ENCODE measurements at places on chromosomes 2 and 18. TPM values are rescaled to one million over a fixed set of nuclear protein-coding genes. Genes with fewer than 3 reads are reported as not detected.

AKAIN1 gene
- not detected for total RNA-seq

TM4SF20 gene
- not detected for total RNA-seq

FKBP7 gene
- 9.1 TPM for total RNA-seq

SP110 gene
- 16.2 TPM for total RNA-seq

CREG2 gene
- 0.26 TPM for total RNA-seq

IL36RN gene
- not detected for total RNA-seq

ALK gene
- 0.20 TPM for total RNA-seq

CD8A gene
- 11.3 TPM for total RNA-seq

AQP4 gene
- 1.7 TPM for total RNA-seq

NEUROD1 gene
- not detected for total RNA-seq

CROCC2 gene
- total RNA-seq, result 0.09 TPM

LRATD1 gene
- total RNA-seq, result 33.4 TPM

CENPA gene
- total RNA-seq, result 1.3 TPM

FSIP2 gene
- 1.6 TPM for total RNA-seq

FBXO48 gene
- 1.7 TPM for total RNA-seq

DNA sequence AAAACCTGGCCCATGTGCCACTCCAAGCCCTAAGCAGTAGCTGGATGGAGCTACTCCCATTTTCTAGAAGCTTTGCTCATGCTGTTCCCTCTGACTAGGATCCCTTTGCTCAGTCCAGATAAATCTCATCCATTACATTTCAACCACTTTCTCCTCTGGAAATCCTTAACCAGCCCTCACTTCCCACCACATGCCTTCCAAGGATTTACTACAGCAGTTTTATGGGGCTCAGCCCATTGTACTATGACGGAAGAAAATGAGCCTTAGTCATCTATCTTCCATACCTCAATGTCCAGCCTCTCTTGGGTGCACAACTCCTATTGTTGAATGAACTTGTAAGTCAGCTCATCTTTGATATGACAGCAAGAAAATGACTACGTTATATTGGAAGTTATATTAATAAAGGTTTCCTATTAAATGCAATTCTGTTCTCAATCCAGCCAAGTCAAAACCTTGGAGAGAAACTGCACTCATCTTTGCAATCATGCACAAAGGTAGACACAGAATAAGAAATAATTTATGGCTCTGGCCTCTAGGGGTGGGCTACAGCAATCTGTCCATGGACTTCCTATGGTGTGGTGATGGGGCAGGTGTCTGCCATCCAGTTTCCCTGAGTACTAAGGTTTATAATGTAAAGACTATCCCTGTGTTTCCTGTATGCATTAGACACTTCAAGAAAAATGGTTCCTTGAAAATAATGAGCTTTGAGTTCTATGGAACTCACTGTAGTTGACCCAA, 3.4 kb downstream of the B4GALT6 start:
- DNase-seq, result no peak

DNA sequence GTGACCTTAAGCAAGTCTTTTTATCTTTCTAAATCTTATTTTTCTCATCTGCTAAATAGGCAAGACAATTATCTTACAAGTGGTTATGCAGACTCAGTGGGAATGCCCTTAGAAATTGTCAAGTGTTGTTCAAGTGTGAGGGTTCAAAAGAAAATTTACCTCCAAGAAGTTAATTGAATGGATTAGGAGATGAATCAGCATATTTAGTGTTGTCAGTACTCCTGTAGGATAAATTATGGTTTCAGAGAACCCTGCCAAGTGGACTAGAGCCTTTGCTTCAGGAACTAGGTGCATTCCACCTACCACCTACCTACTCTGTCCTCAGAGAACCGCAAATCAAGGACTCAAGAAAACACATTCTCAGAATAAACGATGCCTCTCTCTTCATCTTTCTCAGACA, 69.8 kb upstream of the KCTD1 start:
- DNase-seq, result no peak

DNA sequence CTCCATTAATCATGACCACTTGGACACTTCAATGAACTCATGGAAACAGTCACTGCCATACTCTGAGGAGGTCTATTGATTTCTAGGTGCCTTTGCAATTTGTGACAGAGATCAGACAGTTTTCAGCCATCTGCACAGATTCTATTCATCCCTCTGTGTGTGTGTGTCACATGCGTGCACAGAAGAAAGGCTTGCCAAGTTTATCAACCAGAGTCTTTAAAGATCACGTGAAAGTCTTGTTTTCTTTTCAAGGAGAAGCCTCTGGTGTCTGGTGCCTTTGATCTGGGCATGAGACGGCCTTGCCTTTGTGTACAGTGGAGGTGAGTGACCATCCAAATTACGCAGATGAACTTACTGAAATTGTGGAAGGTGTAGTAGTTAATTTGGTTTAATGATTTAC, 164.2 kb downstream of the VAPA start:
- peak; percentile 77 for DNase-seq

GRCh38 chr2:31660812-31661335, 80.1 kb upstream of the SRD5A2 start:
- DNase-seq, result no peak

DNA sequence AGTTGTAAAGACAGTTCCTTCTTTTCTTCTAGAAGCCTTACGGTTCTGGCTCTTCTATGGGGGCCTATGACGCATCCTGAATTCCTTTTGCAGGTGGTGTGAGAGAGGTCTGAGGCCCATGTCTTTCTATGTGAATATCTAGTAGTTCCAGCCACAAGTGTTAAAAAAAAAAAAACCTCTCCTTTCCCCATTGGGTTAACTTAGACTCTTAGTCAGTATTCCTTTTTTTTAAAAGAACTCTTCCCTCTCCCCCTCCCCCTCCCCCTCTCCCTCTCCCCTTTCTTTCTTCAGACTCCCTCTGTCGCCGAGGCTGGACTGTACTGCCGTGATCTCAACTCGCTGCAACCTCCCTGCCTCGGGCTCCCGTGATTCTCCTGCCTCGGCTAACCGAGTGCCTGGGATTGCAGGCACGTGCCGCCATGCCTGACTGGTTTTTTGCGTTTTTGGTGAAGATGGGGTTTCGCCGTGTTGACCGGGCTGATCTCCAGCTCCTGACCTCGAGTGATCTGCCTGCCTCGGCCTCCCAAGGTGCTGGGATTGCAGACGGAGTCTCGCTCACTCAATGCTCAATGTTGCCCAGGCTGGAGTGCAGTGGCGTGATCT, 11.4 kb upstream of the CIDEA start:
- DNase-seq, result no peak

- no peak for DNase-seq
Observed at GRCh38 chr2:144515696-144516410, 4.1 kb downstream of the ZEB2 start.

GRCh38 chr2:210503001-210503623, 26.6 kb upstream of the LANCL1 start:
- DNase-seq, result peak; percentile 38

DNA sequence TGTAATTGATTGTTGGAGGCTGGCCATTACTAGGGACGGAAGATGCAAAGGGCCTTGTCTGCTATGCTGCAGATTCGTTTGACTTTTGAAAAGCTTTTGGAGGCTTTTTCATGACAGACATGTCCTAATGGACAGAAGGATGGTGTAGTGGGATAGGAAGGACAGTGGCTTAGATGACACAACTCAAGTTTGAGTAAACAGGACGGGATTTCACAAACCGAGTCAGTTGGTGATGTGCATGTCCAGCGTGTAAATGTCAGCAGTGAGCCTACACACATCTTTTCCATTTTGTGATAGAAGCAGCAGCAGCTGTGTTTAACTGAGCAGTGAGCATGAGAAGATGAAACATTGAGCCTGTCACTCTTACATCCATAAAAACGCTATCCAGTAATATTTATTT, 76.0 kb downstream of the NCK2 start:
- no peak for DNase-seq

- DNase-seq, result no peak
Observed at GRCh38 chr18:8776013-8776943, 70.9 kb downstream of the MTCL1 start.

DNA sequence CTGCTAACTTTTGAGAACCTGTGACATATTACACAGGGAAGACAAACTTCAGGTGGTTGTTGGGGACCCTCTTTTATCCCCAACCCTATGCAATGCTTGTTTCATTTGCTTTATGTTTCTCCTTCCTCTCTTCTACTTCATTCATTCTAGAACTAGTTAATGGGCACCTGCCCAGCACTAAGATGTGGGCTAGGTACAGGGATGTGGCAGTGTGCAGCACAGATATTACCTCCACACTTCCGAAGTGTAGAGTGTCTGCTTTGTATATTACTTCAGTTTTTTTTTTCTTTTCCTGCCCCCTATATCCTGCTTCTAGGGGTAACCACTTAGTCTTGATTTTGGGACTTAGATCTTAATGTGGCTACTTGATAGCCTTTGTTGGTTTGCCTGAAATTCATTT, 35.1 kb downstream of the CD28 start:
- DNase-seq, result no peak

DNA sequence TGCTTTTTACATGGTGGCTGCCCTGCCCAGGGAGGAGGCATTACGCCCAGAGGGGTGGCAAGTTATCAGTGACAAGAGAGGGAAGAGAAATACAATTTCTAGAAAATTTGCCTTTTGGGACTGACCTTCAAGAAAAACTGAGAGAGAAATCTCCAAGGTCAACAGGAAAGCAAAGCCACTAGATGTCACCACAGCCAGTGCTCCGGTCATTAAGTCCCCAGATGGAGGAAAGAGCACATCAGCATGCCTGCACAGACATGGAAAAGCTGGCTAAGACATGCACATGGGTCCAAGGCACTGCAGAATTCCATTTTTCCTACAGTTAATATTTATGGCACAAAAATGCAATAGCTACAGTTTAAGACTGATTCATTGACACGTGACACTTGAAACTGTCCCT, 21.0 kb downstream of the FHL2 start:
- DNase-seq, result no peak

DNA sequence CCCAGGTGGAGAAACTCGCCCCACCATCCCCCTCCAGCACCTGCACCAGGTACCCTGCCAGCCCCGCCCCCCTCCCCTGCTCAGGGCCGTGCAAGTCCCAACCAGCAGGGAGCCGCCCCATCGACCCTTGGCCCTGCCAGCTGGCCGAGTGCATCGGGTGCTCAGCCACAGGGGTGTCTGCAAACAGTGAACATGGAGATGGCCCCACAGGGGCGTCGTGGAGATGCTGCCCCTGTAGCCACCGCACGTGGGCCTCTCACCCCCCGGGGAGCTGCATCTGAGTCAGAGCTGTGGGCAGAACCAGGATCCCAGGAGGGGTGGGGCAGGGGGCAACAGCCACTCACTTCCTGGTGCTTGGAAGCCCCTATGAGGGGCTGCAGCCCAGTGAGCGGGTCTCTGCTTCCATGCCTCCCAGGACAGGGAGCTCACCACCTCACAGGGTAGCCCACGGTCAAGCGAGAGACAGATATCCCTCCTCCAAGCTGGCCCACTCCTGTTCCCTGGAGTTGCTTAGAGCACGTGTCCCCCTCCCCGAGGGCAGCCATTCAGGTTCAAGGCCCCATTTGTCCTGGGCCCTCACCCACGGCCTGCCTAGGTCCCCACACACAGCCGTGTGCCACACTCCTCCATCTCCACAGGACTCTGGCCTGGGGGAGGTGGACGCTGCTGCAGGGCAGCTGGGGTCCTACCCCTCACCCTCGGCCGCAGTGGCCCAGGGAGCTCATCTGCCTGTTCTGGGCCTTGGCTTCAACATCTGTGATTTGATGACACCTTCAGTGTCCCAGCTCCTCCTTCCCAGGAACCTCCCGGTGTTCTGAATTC, 1.1 kb upstream of the MAB21L4 start:
- DNase-seq, result peak; percentile 46

- no peak for DNase-seq
Observed at GRCh38 chr2:18560797-18561085, 288 bp upstream of the RDH14 start.

All from mucosa of gallbladder (tissue), 1 donor.